ENCODE measurements at places on chromosomes 7 and 10. TPM values are rescaled to one million over a fixed set of nuclear protein-coding genes. Genes with fewer than 3 reads are reported as not detected.
A peak's percentile ranks its signal among the peaks of the same experiment; 100 is the strongest.

The SVIL gene
- polyA plus RNA-seq = 0.03 TPM

DNA sequence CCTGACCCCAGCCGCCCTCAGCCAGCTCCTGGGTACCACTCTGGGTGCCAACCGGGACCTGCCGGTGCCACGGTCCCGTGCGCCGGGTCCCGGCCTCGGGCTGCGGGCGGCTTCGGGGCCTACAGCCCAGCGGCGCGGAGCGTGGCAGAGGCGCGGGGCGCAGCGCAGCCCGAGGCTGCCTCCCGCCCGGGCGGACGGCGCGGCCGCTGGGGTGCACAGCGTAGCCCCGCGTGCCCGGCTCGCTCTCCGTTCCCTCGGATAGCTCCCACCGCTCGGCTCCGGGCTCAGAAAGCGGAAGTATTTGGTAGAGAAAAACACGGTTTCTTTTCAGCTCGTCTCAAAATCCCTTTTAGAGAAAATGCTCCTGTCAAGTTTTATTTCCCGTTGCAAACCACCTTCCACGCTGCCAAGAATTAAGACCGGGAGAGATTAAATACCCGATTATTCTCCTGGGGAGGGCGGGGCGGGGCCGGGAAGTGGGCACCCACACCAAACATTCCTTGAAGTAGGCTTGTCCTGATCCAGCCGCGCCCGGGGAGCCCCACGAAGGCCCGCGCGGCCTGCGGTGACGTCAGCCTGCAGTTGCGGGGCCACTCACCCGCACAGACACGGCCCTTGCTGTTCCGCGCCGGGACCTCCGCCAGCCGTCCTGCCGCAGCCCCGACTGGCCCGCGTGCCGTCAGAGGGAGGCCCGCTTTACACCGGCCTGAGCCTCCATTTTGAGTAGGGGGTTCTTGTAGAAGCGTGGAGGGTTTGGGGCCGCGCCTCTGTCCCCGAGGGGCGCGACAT is 7.2 kb downstream of the HOXA13 start:
- no peak for DNase-seq

The MMD2 gene
- polyA plus RNA-seq = not detected

DNA sequence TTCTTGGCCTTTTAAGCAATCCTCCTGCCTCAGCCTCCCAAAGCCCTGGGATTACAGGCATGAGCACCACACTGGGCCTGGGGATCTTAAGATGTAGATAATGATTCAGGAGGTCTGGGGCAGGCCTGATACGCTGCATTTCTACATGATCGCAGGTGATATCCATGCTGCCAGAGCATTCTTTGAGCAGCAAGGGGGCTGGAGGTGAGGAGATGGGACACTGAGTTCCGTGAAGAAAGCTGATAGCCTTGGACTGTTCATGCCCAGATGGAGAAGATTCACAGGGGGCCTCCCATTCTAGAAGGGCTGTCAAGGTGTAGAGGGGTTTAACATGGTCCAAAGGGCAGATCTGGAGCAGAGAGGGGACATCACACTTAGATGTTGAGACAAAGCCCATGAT is 480.3 kb downstream of the RPS24 start:
- DNase-seq = no peak

DNA sequence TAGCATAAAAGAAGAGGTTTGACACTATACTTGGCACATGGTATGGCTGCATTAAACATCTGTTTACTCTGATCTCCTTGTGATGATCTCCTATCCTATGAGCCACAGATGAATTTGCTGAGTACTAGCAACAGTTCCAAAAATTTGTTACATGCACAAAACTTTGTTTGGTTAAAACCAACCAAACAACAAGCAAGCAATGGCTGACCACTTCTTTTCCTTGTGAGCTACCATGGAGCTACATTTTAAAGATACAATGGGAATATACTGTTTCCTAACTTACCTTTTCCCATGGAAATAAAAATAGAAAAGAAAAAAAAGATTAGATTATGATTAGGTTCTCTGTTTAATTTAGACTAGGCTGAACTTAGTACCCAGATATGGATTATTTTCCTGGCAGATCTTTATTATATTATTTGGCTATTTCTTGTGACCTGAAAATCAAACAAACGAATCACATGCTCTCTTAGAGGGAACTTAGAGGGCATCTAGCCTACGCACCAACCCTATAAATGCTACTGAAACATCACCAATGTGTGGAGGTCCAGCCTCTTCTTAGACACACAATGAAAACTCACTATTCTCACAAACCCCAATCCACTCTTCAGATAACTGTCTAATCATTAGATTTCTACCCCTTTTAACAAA is 80.1 kb upstream of the FAM133B start:
- no peak for DNase-seq

DNA sequence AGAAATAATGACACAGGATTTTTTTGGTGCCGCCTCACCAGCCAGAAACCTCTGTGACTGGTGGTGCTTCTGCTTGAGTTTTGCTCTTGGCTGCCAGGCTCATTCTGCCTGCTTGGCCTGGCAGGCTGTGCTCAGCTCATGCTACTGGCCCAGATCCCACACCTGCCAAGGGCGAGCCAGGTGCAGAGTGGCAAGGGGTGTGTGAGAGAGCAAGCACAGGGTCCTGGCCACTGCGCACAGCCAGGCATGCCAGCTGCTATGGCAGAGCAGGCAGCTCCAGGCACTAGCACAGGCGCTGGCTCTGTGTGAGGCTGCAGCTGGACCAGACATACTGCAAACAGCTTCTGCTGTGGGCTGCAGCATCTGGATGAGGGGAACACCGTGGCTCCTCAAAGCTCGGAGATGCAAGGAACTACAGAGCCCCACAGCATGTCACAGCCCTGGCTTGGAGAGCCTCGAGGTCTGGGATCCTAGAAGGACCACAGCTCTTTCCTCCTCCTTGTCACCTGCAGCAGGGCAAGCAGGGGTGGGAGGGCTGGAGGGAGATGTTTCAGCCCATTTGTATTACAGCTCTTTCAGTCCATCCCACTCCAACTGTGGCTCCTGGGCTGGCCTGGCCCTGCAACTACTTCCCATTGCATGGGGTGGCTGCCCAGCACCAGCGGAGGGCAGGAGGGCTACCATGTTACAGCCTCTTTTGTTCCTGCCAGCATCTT is 313.4 kb upstream of the SEMA3C start:
- DNase-seq = no peak

GRCh38 chr10:28951484-28951883 is 274.2 kb downstream of the BAMBI start:
- DNase-seq = no peak

- DNase-seq = no peak
These were observed 61.7 kb upstream of the ITGA8 start for GRCh38 chr10:15781381-15781960.

DNA sequence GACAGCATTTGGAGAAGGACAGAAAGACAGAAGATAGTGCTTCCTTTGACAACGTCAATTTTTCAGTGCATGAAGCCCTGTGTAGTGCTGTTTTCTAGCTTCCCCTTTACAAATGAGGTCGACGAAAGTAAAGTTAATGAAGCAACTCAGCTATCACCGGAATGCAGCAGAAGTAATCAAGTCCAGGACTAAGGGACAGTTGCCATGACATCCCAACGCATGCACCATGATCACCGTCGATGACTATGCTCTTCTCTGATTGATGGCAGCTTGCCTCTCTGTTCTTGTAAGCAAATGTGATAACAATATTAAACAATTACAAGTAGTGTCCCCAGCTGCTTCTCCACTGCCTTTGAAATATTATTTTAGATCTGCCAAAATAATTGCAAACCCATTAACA is 205.8 kb downstream of the FRMD4A start:
- DNase-seq = no peak

GRCh38 chr7:91655656-91656055 is 224.8 kb downstream of the MTERF1 start:
- DNase-seq = no peak

- DNase-seq = peak; percentile 14
These were observed 174.8 kb downstream of the DKK1 start for GRCh38 chr10:52488606-52489485.

GRCh38 chr10:117167789-117168674 is 29.3 kb upstream of the KCNK18 start:
- peak; percentile 84 for DNase-seq

- no peak for DNase-seq
These were observed 334.7 kb upstream of the CHRM2 start for GRCh38 chr7:136533732-136534131.

The IQCE gene
- 5.1 TPM for polyA plus RNA-seq

DNA sequence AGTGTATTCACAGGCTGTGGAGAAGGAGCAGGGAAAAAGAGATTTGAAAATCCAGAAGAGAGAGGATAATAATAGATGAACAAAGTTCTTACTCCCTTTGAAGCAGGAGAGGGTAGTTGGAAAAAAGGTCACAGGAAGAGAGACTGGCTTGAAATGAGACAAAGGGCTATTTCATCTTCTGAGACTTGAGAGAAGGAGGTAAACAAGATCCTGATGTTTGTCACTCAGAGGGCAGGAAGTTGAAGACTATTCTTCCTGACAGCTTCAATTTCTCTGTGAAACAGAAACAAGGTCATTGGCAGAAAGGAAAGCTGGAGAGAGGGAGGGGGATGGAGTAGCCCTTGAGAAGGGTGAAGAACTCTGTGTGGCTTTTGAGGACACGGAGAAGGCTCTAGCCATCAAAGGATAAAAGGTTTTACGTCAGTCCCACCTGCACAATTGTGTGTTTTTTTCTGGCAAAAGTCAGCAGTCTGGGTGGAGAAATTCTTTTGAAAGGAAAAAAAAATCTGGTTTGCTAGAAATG is 216.1 kb upstream of the STEAP4 start:
- DNase-seq = no peak

The CREB5 gene
- 1.8 TPM for polyA plus RNA-seq

GRCh38 chr7:36391436-36392198 is 2.0 kb downstream of the ANLN start:
- no peak for DNase-seq

GRCh38 chr10:58755677-58756076 is 243.0 kb downstream of the BICC1 start:
- no peak for DNase-seq

All from K562 (cell line).